ENCODE measurements at places on chromosomes 1 and 21. TPM values are rescaled to one million over a fixed set of nuclear protein-coding genes. Genes with fewer than 3 reads are reported as not detected.

DNA sequence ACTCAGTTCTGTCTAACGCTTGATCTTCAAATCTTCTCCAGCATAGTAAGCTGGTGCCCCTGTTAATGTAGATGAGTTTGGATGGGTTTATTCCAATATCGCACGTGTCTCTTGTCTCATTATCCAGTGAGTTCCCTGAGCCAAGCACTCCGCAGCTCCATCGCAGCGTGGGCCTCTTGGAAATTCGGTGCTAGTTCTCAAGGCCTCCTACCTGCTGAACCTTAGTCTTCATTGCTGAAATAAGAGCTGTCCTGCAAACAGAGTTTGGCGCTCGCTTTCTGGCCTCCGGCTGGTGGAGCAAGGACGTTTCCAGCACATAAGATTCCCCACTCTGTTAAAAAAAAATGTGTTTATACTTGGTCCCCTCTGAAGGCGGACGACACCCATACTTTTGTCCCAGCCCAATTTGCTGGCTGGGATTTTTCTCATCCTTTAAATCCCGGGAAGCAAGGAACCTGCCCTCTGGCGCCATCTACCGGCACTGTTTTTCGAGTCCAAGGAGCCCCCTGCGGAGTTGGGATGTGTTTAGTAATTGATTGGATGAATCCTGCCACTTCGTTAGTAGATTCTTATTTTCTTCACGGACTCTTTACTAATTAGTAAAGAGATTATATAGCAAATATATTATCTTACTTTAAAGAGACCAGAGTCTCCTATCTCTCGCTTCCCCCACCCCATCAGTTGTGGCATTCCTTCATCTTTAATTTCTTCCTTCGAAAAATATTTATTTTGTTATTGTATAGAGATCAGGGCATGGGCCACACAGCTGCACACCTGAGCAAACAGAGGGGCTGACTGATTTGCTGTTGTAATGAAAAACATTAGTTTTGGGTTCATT is 14.7 kb downstream of the JUN start:
- DNase-seq = peak; percentile 83

- no peak for DNase-seq
Observed at GRCh38 chr1:160398823-160399222, 1.5 kb upstream of the VANGL2 start.

The CREB3L4 gene
- total RNA-seq = 3.8 TPM

- no peak for DNase-seq
Observed at GRCh38 chr1:31407029-31407626, 5.9 kb upstream of the SERINC2 start.

The ITLN2 gene
- total RNA-seq = not detected

DNA sequence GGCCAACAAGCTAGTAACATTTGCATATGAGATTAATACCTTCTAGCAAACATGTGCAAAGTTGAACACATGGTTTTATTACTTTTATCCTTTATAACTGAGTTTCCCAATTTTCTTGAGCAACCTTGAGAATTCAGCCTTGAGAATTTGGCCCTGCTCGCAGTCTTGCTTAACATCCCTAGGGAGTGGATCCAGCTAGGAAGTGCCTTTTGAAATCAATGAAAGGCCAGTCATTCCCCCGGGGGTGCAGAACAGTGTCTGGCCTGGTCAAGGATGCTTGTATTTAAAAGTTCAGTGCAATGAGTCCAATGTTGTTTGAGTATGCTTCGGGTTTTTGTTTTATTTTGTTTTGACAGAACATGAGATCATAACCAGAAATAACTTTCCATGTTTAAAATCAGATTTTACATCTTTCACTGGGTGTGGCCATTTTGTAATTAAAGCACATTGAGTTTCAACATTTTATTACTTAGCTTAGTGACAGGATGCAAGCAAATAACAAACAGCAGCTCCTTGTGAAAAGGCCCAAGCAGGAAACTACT is 16.7 kb downstream of the PALMD start:
- no peak for DNase-seq

The ANGPTL3 gene
- total RNA-seq = not detected

- peak; percentile 95 for DNase-seq
Observed at GRCh38 chr1:21334214-21335087, 44.2 kb upstream of the ECE1 start.

The FCRLA gene
- total RNA-seq = 0.40 TPM

The ARHGEF16 gene
- total RNA-seq = 0.57 TPM

DNA sequence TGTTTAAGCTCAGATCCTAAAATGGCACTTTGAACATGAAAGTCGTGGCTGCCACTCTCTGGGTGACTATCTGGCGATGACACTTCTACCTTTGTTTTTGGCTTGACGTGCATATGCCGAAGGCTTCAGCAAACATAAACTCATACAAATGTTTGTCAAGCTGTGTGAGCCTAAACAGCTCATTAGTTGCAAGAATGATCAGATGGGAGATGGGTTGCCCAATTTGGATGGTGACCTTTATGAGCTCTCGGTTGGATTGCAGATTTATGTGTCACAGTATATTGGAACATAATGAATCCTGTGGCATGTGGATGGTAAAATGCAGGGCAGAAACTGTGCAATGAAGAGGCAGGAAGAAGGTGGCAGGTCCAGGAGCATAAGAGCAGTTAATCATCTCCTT is 229.3 kb downstream of the DISC1 start:
- DNase-seq = no peak

GRCh38 chr21:39812983-39813382 is 54.3 kb upstream of the PCP4 start:
- no peak for DNase-seq

DNA sequence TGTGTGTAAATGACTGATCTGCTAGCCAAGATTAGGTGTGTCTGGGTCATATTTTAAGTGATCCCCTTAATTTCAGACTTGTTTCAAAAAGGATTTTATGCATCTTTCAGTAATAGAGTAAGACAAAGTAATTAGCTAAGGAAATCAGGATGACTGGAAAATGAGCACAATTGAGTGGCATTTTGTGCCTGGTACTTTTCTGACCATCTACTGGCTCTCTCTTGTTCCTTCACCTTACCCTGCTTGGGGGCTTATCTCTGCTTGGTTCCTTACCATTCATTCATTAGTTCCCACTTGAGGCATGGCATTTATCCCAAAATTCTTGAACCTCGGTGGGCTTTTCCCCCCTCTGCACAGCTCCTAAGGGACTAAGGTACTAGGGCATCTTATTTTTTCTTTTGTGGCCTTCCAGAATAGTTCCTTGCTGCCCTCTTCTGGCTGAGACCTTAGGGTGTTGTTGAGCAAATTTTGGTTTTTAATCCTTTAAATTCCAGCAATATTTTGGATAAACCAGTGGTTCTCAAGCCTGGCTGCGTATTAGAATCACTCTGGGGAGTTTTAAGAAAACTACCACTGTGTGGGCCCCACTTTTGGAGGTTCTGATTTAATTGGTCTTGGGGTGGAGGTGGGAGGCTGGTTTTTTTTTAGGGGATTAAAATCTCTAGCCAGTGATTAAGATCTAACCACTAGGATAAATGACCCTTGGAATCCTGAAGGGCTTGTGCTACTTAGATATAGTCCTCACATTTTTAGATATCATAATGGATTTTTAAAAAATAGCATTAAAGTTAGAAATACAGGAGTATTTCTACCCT is 50.8 kb downstream of the HS2ST1 start:
- no peak for DNase-seq

DNA sequence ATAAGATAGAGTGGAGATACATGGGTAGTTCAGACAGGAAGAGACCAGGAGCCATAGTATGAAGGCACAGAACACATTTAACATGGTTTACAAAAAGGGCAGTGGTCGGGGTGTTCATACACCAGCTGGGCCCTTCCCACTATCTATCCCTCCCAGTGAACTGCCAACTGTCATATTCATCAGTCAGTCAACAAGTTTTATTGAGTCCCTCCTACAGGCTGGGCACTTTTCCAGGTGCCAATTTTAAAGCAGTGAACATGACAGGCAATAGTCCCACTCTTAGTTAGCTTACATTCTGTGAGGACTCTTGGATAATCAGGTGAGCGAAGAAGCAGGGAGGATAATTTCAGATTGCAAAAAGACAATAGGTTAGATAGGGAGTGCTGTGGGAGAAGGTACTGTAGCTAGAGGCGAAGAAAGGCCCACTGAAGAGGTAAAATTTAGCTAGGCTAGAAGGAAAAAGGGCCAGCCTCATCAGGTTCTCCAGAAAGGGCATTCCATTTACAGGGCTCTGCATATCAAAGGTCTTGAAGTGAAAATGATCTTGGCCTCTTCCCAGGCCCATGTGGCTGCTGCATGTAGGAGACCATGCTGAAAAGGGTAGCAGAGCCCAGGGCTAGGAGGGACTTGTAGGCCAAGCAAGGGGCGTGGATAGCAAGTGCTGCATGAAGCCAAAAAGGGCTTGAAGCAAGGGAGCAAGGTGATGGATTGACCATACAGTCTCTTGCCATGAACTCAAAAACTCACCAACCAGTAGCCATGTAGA is 274.7 kb upstream of the SNX7 start:
- DNase-seq = no peak

GRCh38 chr1:76294482-76295194 is 220.1 kb downstream of the ST6GALNAC3 start:
- no peak for DNase-seq

DNA sequence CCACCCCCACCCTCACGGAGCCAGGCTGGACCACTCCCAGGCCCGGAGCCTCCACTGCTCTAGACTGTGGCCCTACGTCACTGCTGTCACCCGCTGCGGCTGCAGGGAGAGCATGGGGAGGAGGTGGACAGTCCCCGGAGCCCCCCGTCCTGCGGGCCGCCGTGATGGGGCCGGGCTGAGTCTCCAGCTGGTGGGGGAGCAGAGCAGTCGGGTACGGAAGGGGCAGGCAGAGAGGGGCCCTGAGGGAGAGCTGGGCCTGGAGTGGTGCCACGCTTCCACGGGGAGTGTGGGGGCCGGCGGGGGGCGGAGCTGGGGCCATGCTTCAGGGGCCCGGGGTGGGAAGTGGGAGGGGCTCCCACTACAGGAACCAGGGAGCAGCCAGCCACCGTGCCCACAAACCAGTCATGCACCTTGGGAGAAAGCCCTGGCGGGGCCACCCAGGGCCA is 98.9 kb upstream of the KCNK1 start:
- DNase-seq = no peak

Measured in cardiac septum (tissue), 1 donor.